ENCODE measurements at places on chromosomes 11 and 22.
A peak's percentile ranks its signal among the peaks of the same experiment; 100 is the strongest.

DNA sequence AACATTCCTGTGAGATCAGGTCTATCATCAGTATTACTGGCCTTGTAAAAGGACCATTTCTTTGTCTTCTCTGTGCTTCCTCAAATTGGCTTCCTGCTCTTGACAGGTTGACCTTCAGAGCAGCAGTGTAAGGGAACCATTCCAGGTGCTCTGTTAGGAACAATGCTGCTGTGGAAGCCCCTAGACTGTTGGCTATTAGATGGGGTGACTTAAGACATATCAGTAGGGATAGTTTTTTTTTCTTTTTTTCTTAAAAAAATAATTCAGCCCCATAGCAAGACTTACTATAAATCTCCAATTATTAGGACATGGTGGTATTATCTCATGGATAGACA lies 37.6 kb downstream of the COA4 start:
- no peak for DNase-seq

- no peak for DNase-seq
These were observed 6.5 kb downstream of the MTFP1 start for GRCh38 chr22:30432096-30432495.

DNA sequence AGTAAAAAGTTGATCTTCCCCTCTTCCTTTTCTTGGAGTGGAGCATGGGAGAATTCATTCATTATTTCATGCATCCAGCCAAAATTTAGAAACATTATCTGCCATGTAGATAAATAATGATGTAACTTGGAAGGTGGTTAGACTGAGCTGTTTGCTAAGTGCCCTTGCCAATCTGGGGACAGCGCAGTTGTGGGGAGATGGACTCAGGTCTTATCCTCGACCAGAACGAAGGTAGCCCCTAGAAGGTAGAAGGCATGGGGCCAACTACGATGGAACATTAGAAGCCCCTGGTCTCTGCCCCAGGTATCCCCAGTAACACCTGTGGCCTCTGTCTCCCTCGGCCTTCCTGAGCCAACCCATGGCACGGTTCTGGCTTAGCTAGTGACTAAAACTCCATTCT lies 53.0 kb upstream of the TIMP3 start:
- no peak for DNase-seq

DNA sequence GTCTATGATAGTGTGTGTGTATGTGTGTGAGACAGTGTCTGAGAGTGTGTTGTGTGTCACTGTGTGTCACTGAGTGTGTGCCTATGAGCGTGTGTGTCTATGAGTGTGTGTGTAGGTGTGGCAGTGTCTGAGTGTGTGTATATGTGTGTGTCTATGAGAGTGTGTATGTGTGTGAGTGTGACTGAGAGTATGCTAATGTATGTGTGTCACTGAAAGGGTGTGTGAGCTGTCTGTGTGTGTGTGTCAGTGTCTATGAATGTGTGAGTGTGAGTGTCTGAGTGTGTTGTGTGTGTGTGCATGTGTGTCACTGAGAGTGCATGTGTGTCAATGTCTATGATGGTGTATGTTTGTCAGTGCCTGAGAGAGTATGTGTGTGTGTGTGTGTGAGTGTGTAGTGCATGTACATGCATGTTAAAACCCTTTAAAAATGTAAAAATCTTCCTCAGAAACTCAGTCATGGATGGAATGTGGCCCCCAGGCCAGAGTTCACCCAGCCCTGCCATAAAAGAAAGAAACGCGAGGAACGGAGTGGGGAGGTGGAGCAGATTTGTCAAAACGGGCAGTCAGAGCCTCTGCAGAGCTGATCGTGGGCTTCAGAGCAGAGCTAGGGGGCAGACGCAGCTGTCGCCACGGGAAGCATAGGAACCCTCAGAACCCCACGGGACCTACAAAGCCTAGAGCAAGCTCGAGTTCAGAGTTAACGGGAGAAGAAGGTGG lies 218.8 kb downstream of the CTTN start:
- no peak for DNase-seq

DNA sequence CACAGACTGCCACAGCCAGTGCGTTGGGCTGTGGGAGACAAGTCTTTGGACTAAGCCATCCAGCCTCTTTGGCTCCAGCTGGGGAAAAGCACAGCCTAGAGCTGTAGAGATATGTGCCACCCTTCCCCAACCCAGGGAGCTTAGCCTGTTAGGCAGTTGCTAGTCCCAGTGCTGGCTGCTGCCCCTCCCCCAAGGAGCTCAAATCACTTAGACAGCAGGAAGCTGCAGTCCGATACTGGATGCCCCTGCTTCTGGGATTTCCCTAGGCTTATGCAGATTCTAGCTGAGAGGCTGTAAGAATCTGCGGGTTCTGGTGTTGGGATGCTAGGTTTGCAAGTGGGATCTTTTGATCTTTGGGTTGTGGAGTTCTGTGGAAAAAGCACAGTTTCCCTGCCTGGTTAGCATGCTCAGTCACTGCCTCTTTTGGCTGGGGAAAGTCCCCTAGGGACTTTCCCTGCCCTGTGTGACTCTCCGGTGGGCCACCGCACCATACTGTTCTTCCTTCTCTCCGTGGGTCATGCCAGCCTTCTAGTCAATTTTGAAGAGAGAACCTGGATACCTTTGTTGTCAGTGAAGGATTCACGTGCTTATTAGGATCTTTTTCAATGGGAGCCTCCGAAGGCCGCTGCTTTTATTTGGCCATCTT lies 792.0 kb downstream of the KCNA4 start:
- DNase-seq = no peak

DNA sequence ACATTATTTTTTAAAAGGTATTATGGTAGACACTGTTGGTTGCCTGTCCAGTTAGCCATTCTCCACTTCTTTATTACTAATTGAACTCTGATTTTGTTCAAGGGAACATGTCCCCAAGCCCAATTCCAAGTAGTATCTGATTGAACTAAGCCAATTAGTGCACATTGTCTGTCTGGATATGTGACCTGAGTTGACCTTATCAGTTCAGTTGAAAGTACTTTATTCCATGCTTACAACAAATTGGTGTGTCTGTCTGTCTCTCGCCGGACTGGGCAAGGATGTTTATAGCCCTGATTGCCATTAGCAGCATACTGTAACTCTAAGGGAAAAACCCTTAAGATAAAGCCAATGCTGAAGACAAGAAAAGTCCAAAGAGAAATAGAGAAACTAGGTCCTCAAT lies 85.6 kb downstream of the INTS4 start:
- no peak for DNase-seq

DNA sequence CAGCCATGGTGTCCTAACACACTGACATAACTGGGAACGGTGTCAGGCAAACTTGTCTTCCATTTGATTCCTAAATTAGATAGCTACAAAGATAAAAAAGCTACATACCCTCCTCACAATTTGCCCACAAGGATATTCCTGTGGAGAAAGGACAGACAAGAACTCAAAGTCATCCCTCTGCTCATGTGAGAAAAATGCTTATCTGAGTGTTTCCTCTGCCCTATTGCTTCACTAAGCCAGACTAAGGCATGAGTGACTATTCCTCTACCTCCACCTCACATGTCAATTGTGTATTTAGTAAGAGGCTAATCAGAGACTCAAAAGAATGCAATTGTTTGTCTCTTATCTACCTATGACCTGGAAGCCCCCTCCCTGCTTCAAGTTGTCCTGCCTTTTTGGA lies 247.7 kb downstream of the DDX10 start:
- DNase-seq = no peak

GRCh38 chr22:45587638-45588505 lies 83.8 kb upstream of the ATXN10 start:
- no peak for DNase-seq

- DNase-seq = no peak
These were observed 7.6 kb downstream of the VSIG10L2 start for GRCh38 chr11:125953401-125953935.

DNA sequence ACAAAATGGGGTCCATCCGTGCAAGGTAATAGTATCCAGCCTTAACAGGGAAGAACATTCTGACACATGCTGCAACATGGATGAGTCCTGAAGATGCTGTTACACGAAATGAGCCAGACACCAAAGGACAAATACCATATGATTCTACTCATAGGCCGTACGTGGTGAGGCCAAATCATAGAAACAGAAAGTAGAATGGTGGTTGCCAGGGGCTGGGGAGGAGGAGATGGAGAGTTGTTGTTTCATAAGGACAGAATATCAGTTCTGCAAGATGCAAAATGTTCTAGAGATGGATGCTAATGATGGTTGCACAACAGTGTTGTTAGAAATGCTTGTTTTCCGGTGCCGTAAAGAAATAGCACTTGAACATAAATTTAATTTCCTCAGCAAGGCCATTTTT lies 2.6 kb downstream of the TBX10 start:
- no peak for DNase-seq

DNA sequence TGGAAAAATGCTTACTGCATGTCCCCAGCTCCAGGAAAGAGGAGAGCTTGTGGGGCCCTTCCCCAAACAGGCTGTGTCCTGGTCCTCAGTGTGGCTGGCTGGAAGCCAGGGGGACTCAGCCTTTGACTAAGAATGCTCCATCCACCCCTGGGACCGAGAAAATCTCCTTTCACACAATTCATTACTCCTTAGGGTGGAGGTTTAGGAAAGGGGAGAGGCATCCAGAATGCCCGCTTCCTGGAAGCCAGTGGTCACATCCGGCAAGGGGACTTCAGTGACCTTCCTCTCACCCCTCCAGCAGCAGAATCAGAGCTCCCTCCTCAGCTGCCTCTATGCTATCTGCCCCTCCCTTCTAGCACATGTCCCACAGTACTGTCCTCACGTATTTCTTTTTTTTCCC lies 21.9 kb downstream of the ATG16L2 start:
- no peak for DNase-seq

GRCh38 chr11:6632116-6633073 lies 13.2 kb upstream of the TPP1 start:
- no peak for DNase-seq

- DNase-seq = no peak
These were observed 134.8 kb downstream of the LDLRAD3 start for GRCh38 chr11:36078686-36079055.

- DNase-seq = no peak
These were observed 4.1 kb downstream of the CCDC188 start for GRCh38 chr22:20146777-20147176.

GRCh38 chr11:126697936-126698335 lies 302.6 kb downstream of the KIRREL3 start:
- no peak for DNase-seq

GRCh38 chr11:12235947-12236743 lies 125.8 kb downstream of the MICAL2 start:
- DNase-seq = peak; percentile 16

Measured in stimulated activated CD4-positive, alpha-beta T cell treated with anti-CD3 and anti-CD28 coated beads, Interleukin-4, amount 100 ng/mL, for 1 hour (primary cell).